ENCODE measurements at places on chromosomes 13 and 19.

DNA sequence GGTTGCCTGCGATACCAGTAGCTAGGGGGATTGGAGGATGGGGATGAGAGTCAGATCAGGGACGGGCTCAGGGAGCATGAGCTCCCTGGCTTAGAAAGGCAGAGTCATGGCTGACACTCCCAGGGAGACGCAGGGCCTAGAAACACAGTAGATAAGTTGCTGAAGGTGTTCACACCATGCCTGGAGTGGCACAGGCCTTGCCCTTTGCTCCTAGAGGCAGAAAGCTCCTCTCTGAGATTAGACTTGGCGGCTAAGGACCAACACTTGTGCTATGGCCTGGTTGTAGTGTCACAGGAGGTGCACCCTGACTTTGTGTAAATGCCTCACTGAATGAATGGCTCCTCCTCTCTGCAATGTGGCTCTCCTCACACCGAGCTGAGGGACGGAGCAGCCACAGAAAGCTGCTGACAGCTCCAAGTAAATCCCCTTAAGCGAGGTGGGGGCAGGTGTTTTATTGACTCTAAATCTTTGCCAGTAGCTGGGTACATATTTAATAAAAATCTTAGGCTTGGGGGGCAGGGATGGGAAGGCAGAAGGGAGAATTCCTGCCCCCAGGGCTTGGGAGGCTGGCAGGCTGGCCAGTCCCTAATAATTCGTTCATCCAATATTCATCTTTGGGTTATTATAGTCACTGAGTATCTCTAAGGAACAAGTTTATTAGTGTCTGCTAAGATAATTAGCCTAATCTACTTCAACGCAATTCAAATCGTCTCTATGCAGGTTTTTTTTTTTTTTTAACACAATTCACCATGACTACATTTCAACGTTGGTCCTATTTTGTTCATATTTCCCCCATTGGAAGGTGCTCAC lies 54.9 kb downstream of the SIAH3 start:
- no peak for DNase-seq

DNA sequence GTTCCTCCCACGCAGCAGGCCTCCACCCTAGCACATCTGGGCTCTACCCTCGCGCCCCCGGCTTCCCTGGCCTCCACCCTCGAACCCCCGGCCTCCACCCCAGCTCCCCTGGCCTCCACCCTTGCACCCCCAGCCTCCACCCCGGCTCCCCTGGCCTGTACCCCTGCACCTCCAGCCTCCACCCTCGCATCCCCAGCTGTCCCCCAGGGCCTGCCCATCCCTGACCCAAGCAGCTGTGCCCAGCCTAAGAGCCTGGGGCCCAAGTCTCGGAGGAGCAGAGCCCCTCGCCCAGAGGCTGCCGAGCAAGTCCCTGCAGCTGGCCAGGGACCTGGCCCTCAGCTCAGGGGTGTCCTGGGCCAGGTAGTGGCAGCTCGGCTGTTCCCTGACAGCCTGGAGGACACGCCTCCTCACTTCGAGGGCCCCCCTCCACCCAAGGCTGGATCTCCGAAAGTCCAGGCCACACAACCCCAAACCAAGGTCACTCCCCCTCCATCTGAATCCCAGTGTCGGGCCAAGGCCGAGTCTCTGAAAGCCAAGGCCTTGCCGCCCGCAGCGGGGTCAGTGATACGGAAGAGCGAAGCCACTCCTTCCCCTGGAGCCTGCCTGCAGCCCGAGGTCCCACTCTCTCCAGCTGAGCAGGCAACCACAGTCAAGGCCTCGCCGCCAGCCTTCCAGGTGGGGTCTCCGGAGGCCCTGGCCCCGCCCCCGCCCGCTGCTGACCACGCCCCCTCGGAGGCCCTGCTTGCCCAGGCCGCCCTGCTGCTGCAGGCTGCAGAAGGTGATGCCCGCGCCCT lies 7.9 kb upstream of the ARHGAP33 start:
- no peak for DNase-seq

DNA sequence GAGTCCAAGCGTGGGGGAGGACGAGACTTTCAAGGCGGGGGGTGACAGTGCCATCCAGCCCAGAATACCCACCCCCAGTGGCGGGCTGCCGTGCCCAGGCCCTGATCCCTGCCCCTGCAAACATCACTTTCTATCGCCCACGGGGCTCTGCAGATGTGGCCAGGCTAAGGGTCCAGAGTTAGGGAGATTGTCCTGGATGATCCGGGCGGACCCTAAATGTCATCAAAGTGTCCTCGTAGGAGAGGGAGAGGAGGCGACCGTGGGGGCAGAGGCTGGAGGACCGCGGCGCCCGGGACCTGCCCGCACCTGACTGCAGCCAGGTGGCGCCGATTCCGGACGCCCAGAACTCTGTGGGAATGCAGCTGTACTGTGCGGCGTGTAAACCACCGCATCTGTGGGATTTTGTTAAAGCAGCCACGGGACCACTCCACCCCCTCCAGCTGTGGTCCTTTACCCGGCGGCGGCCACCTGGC lies 32.4 kb downstream of the GJA3 start:
- no peak for DNase-seq

GRCh38 chr19:3573858-3574637 lies 1.3 kb downstream of the HMG20B start:
- peak; percentile 92 for DNase-seq

GRCh38 chr13:30072818-30073186 lies 222.4 kb upstream of the UBL3 start:
- DNase-seq = no peak

GRCh38 chr13:71871176-71871754 lies 4.3 kb upstream of the DACH1 start:
- DNase-seq = no peak

GRCh38 chr13:34001389-34001788 lies 183.4 kb downstream of the RFC3 start:
- no peak for DNase-seq

GRCh38 chr19:52735734-52736133 lies 890 bp upstream of the ZNF611 start:
- DNase-seq = no peak

GRCh38 chr19:28334419-28334818 lies 878.5 kb downstream of the UQCRFS1 start:
- DNase-seq = no peak

DNA sequence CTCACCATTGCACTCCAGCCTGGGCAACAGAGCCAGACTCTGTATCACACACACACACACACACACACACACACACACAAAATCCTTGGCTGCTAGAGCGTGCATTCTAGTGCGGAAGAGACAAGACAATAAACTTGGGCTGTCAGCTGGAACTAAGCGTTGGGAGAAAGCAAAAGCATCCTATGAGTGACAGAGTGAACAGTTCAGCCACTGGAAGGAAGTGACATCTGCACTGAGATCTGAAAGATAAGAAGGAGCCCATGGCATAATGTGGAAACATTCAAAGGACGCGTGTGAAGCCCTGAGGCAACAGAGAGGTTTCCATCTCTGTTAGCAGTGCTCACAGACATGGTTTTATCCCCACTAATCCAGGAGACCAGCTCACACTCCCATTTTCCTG lies 3.5 kb upstream of the SLC1A5 start:
- peak; percentile 49 for DNase-seq

- peak; percentile 29 for DNase-seq
Observed at GRCh38 chr13:29791997-29792780, 58.2 kb downstream of the UBL3 start.

DNA sequence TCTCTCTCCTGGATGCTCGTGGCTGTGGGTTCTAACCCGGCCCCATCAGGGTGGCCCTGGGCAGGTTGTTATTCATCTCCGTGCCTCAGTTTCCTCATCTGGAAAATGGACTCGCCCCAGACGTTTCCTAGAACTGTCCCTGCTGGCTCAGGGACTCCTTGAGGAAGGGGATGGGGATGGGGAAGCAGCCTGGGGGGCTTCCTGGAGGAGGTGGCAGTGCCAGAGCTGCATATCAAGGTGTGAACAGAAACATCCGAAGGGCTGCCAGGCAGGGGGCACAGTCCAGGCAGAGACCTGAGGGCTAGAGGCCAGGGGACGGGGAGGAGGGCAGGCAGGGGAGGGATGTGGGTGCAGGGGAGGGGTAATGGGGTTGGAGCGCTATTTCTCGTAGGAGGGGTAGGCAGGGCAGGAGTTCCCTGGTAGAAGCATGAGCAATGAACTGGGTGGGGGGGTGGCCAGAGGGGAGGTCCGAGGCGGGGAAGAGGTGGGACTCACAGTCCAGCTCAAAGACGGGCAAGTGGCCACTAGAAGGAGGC lies 3.6 kb upstream of the ELANE start:
- DNase-seq = no peak

- DNase-seq = peak; percentile 54
Observed at GRCh38 chr13:36344173-36344572, 2.0 kb downstream of the SPART start.

- DNase-seq = no peak
Observed at GRCh38 chr19:2534423-2535013, 58.6 kb downstream of the GADD45B start.

DNA sequence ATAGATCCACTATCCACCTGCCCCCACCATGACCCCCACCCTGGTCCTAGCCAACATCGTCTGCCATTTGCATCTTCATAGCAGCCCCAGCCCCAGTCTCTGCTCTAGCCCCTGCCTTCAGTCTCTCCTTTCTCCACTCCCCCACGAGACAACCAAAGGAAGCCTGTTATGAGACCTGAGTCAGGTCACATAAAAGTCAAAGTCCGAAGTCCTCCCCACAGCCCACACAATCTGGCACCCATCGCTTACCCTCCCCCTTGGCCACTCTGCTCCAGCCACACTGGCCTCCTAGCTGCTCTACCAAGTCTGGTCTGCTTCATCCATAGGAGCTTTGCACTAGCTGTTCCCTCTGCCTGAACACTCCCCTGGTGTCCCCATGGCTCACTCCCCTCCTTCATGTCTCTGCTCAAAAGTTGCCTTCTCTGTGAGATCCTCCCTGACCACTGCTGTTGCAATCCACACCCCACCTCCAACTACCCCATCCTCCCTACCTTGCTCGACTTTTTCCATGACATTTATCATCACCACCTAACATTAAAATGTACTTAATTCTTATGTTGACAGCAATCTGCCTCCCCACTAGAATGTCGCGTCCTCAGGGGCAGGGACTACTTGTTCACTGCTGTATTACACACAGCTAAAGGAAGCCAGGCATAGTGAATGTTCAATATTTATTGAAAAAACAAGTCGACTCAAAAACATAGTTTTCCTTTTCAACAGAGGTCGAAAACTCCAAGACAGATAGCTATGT lies 1.2 kb upstream of the PLEKHG2 start:
- DNase-seq = no peak

DNA sequence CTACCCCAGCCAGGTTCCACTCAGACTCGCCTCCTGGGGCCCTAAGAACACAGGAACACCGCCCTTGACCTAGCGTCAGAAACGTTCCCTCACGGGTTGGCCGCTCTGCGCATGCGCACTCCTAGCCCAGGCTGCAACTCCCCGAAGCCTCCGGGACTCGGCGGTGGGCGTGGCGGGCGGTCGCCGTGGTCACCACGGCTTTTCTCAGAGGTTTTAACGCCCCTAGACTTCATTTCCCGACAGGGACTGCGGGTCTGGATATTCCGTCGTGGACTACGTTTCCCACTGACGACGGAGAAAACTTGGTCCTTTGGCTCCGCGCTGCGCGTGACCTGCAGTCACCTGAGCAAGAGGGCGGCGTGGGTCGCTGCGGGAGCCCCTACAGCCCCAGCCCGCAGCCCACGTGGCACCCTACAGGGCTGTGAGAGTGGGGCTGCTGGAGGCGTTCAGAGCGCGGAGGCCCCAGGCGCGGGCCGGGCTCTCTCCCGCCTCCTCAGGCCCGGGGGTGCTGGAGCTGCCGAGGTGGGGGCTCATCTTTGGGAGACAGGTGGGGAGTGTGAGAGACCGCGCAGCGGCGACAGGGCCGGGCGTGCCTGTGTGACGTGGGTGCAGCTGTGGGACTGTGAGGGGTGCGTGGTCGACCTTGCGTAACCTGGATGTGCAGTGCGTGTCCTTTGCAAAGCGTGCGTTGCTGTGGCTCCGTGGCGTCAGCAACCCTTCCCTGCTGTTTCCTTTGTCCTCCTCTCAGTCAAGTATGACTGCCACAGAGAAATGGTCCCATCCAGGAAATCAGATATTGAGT lies 38.0 kb upstream of the ZNF573 start:
- DNase-seq = peak; percentile 34

- peak; percentile 68 for DNase-seq
Observed at GRCh38 chr13:102878481-102878880, 32.6 kb downstream of the ERCC5 start.

DNA sequence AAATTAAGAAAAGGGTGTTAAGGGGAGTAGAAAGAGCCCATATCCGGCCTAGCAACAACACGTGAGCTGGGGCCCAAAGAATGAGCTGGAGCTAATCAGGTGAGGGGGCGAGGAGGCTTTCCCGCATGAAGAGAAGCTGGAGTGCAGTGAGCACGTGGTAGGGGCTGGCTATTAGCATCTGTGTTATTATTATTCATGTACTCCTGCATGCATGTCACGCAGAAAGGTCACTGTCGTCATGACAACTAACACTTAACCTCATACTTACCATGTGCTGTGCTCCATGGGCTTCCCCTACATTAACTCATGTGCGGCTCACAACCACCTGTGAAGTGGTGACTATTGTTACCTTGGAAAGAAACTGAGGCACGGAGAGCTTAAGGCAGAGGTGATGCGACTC lies 227.6 kb upstream of the UBL3 start:
- DNase-seq = no peak

GRCh38 chr19:31332096-31332495 lies 17.1 kb downstream of the TSHZ3 start:
- peak; percentile 84 for DNase-seq

DNA sequence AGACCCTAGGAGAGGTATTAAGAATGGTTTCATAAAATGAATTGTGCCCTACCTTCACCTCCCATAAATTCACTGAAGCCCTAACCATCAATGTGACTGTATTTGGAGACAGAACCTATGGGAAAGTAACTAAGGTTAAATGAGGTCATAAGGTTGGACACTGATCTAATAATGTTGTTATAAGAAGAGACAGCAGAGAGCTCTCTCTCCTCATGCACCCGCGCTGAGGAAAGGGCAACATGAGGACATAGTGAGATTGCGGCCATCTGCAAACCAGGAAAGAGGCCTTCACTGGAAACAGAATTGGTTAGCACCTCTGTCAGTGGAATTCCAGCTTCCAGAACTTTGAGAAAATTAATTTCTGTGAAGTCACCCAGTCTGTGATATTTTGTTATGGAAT lies 1396.1 kb upstream of the MIR17HG start:
- no peak for DNase-seq

DNA sequence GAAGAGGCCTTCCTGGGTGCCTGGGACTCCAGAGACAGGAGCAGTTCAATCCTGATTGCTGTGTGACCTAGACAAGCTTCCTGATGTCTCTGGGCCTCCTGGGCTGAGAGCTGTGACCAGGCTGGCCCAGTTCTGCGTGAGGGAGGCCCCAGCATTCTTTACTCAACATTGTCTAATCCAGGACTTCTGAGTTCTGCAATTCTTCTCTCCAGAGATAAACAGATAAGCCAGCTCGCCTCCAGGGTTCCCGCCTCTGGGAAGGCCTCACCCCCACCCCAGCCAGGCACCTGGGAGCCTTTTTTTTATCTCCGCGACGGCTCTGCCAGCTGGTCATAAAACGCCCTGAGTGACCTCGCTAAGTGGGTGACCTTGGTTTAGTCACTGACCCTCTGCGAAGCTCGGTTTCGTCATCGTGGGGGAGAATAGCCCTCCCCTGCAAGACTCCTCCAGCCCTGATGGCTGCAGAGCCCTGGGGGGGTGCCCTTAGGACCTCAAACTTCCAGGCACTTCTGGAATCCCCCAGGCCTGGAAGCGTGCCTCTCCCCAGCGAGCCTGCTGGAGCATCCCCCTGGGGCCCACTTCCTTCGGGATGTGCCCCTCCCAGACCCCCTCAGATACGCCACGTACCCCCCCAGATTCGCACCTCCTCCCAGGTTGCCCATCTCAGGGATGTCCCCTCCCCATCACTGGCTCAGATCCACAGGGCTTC lies 1.9 kb downstream of the SULT2B1 start:
- DNase-seq = peak; percentile 57
